ENCODE measurements at places on chromosomes 7 and 10.
A peak's percentile ranks its signal among the peaks of the same experiment; 100 is the strongest.

- peak; percentile 4 for DNase-seq
Measured at GRCh38 chr7:37304921-37305320, 143.7 kb downstream of the ELMO1 start.

DNA sequence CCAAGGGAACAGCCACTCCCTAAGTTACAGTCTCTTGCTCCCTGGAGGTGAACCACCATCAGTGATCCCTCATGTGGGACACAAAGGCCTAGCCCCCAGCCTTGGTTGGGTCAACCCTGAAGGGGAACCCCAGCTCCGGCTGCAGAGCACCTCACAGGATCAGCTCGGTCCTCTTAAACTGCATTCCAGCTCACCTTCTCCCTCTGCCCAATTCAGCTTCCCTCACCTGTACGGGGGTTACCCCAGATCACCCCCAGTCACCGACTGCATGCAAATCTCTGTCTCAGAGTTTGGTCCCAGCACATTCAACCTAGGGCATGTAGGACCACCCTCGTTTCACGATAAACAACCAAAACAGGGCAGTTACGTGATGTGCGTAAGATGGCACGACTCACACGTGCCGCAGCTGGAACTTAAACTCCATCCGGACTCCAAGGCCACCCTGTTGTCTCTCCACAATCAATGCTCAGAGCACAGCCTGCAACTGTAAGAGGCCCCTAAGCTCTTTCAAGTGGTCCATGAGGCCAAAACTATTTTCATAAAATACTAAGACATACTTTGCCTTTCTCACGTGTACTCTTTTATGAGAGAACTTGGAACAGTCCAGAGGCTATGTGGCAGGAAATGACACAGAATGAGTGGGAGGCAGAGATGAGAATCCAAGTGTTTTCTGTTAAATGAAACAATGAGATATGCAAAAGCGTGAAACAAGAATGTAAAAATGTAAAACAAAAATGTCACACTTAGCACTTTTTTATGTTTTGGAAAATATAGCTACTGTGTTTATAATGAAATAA lies 285.2 kb downstream of the PTPRN2 start:
- no peak for DNase-seq

- DNase-seq: no peak
Measured at GRCh38 chr7:17121671-17122070, 176.8 kb upstream of the AHR start.

GRCh38 chr7:125396466-125397151 lies 467.0 kb upstream of the POT1 start:
- no peak for DNase-seq

- DNase-seq: no peak
Measured at GRCh38 chr7:93773446-93773845, 117.1 kb downstream of the TFPI2 start.

DNA sequence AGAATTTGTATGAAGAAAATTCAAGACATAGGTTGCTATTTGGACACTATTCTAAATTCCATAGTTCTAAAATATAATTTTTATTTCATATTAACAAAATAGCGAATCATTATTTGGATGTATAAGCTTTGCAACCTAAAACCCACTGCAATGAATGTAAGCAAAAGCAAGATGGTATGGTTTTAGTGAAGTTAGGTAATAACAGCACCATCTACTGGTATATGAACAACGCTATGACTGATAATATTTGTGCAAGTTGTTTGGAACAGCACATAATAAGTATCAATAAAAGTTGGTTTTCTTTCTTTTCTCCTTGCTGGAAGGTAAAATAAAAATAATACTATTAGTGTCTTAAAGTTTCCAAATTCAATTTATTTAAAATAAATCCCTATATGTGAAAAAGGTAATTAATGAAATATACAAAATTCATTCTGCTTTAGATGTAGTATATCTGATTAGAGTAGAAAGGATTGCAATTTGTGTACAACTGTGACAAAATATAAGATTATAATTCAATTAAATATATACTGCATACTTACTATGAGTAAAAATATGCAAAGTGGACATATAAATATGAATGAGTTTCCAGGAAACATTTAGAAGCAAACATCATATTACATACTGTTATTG lies 79.0 kb upstream of the LSM8 start:
- no peak for DNase-seq

DNA sequence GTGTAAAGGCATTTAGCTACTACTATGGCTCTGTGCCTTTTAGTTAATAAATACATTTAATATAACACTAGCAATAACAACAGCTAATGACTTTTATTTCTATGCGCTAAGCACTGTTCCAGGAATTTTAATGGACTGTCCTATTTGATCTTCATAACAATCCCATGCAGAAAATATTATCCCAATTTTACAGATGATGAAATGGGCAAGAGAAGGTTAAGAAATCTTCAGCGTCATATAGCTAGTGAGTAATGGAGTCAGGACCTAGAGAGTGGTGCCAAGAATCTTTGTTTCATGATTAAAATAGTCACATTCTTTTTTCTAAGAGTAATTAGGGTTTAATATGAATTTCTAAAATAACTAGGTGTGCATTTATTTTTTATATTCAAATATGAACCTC lies 32.4 kb downstream of the ACTA2 start:
- no peak for DNase-seq

DNA sequence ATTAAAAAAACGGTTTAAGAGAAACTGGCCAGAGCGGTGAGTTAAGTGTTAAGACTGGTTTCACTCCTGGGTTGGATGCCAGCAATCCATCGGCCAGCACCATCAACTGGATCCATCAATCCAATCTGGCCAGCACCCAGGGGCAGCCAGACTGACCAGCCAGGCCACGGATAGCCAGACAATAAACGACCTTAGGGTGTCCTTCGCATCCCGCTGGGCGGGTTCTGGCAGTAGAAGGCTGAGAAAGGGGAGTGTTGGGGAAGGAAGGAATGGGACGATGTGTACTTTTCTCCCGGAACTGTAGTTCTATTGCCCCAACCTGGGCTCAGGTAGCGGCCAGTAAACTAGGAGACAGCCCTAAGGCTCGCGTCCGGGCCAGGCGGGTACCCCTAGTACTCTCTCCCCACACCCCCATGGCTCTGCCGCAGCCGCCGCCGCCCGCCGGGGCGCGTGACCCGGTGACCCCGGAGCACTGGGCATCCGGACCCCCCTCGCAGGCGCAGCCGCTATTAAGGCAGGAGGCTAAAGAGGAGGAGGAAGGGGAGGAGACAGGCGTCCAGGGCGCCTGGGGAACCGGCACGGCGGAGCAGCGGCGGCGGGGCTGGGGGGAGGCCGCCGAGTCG lies at the start of gene CASD1:
TSS of gene CASD1 (plus strand) at position 546 of the 623 bp plus-strand sequence. CDS start 276 bp downstream, outside the sequence.
- peak; percentile 17 for DNase-seq

- DNase-seq: peak; percentile 80
Measured at GRCh38 chr10:122298598-122299301, 27.7 kb downstream of the BTBD16 start.
